ENCODE measurements at places on chromosomes 13 and 19. TPM values are rescaled to one million over a fixed set of nuclear protein-coding genes. Genes with fewer than 3 reads are reported as not detected.

- H3K27ac ChIP-seq, result no peak overlapping the region
- H3K27me3 ChIP-seq, result peaks cover 2% of the 10 kb centered on the region
- H3K4me1 ChIP-seq, result peaks cover 4% of the 10 kb centered on the region
- no peak for DNase-seq
Measured at GRCh38 chr13:30165796-30166195, 141.6 kb downstream of the KATNAL1 start.

GRCh38 chr13:106038752-106039151 is 496.7 kb downstream of the EFNB2 start:
- no peak for DNase-seq
- no peaks in the 10 kb centered on the region for H3K27me3 ChIP-seq
- no peak overlapping the region for H3K27ac ChIP-seq
- no peak overlapping the region for H3K4me3 ChIP-seq
- H3K36me3 ChIP-seq, result no peaks in the 10 kb centered on the region
- H3K4me1 ChIP-seq, result no peaks in the 10 kb centered on the region

DNA sequence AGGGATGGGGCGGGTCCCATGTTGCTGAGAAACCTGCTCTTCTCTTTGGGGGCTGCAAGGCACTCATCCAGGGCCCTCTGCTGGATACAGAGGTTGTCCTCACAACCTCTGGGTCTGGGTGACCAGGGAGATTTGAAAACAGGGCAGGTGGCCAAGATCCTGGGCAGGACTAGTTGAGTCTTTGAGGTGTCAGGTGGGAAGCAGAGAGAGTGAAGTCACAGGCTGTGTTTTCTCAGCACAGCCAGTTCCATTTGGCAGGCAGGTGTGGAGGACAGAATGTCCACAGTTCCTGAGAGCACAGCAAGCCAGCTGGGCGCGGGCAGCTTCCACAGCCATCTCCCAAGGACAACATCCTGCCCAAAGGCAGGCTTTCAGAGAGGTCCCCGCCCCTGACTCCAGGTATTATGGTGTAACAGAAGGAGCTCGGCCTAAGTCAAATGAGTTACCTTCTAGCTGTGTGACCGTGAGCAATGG is 118.8 kb downstream of the NUFIP1 start:
- H3K4me1 ChIP-seq, result no peaks in the 10 kb centered on the region
- no peak overlapping the region for H3K27ac ChIP-seq
- peaks cover 8% of the 10 kb centered on the region for H3K27me3 ChIP-seq
- no peak for DNase-seq

DNA sequence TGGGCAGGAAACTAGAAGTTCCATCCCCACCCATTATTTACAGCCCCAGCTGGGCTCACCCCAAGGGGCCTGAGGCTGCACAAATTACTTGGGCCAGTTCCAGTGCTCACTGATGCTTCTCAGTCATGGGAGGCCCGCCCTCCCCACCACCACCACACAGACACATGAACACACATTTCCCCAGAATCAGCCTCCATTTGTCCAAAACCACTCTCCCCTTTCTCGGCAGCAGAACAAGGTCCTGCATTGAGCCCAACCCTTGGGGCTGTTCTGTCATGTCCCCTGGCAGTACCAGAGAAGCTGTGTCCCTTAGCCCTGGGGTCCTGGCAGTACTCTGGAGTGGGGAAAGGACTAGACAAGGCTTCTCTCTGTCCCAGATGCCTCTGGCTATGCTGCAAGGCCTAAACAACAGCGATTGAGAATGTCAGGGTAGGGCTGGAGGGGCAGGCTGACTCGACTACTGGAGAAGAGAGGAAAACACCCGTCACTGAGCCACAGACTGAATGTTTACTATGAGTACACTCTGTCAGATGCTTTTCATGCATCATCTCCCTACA is 21.8 kb downstream of the SAMD4B start:
- DNase-seq, result no peak
- peaks cover 11% of the 10 kb centered on the region for H3K36me3 ChIP-seq
- H3K4me3 ChIP-seq, result no peak overlapping the region
- H3K27ac ChIP-seq, result no peak overlapping the region
- H3K4me1 ChIP-seq, result peaks cover 2% of the 10 kb centered on the region

GRCh38 chr13:23743278-23744076 is 145.7 kb downstream of the MIPEP start:
- DNase-seq, result no peak
- peaks cover 16% of the 10 kb centered on the region for H3K4me1 ChIP-seq
- no peak overlapping the region for H3K4me3 ChIP-seq
- no peak overlapping the region for H3K27ac ChIP-seq
- H3K36me3 ChIP-seq, result no peaks in the 10 kb centered on the region

GRCh38 chr19:45705115-45705514 is 12.6 kb downstream of the QPCTL start:
- H3K27me3 ChIP-seq, result no peaks in the 10 kb centered on the region
- no peak overlapping the region for H3K27ac ChIP-seq
- H3K4me3 ChIP-seq, result no peak overlapping the region
- DNase-seq, result no peak
- peaks cover 1% of the 10 kb centered on the region for H3K4me1 ChIP-seq

- DNase-seq, result no peak
- peaks cover 53% of the 10 kb centered on the region for H3K27me3 ChIP-seq
- no peak overlapping the region for H3K4me3 ChIP-seq
- H3K36me3 ChIP-seq, result no peaks in the 10 kb centered on the region
- H3K4me1 ChIP-seq, result peaks cover 8% of the 10 kb centered on the region
Measured at GRCh38 chr13:110580800-110581199, 19.3 kb upstream of the RAB20 start.

DNA sequence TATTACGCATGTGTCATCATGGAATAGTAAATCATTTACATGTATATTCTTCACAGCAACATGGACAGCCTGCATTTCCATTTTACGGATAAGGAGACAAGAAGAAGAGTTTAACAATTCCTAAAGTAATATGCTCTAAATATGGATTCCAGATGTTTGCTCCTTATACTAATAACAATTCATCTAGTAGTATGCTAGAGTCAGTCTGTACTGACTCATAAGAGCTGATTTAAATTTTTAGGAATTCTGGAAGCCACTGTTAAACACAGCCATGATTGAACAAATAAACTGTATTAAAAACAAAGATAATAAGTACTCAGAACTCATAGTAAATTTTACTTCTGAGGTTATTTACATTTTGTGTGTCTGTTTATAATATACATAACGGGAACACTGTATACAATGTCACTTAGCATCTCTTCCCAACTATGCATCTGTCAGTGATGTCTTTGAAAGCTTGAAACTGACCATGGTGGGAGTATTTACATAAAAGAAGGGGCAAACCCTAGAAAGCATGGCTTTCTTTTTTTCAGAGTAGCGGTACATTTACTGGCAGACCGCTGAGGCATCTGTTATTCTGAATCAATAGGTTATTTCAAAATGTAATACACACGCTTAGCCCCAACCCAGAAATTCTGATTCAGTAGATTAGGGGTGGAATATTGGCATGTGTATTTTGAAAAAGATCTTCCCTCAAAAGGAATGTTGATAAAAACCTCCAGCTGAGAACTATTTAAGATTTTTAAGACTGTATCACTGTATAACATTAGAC is 12.9 kb downstream of the ZC3H13 start:
- DNase-seq, result no peak
- peaks cover 3% of the 10 kb centered on the region for H3K4me1 ChIP-seq
- H3K27me3 ChIP-seq, result no peaks in the 10 kb centered on the region
- no peak overlapping the region for H3K27ac ChIP-seq

GRCh38 chr19:41435936-41436673 is 3.6 kb downstream of the DMAC2 start:
- no peak for DNase-seq
- H3K4me1 ChIP-seq, result peaks cover 18% of the 10 kb centered on the region
- no peak overlapping the region for H3K4me3 ChIP-seq
- H3K36me3 ChIP-seq, result peaks cover 7% of the 10 kb centered on the region
- H3K27ac ChIP-seq, result no peak overlapping the region

GRCh38 chr19:15576526-15577156 is 38.4 kb upstream of the CYP4F8 start:
- no peak overlapping the region for H3K27ac ChIP-seq
- no peak overlapping the region for H3K4me3 ChIP-seq

The TMTC4 gene
- 38.8 TPM for total RNA-seq

The KIR2DL1 gene
- total RNA-seq, result not detected

All from activated naive CD8-positive, alpha-beta T cell treated with anti-CD3 and anti-CD28 coated beads, Interleukin-2, amount 10 ng/mL, durations not matched to agents 7 days and 5 days (primary cell).